ENCODE measurements at places on chromosomes 3 and 15.

- no peak for DNase-seq
Observed at GRCh38 chr3:63479661-63480035, 172.8 kb upstream of the SNTN start.

- no peak for DNase-seq
Observed at GRCh38 chr3:127141921-127142730, 50.8 kb upstream of the PRR23E start.

- DNase-seq, result no peak
Observed at GRCh38 chr3:120324190-120324589, 25.0 kb downstream of the LRRC58 start.

DNA sequence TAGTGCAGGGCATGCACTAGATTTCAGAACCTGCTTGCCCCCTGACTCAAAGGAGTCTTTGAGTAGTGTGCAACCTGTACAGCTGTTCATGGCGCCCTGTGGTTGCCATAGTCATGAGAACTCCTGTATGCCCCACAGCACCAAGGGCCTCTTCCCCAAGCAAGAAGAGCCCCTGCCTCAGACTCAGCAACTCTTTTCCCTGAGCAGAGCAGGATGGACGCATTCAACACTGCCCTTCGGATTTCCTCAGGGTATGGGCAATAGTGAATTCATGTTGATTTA, 89.7 kb upstream of the KLF13 start:
- no peak for DNase-seq

- DNase-seq, result no peak
Observed at GRCh38 chr15:38651328-38652038, 86.9 kb upstream of the RASGRP1 start.

DNA sequence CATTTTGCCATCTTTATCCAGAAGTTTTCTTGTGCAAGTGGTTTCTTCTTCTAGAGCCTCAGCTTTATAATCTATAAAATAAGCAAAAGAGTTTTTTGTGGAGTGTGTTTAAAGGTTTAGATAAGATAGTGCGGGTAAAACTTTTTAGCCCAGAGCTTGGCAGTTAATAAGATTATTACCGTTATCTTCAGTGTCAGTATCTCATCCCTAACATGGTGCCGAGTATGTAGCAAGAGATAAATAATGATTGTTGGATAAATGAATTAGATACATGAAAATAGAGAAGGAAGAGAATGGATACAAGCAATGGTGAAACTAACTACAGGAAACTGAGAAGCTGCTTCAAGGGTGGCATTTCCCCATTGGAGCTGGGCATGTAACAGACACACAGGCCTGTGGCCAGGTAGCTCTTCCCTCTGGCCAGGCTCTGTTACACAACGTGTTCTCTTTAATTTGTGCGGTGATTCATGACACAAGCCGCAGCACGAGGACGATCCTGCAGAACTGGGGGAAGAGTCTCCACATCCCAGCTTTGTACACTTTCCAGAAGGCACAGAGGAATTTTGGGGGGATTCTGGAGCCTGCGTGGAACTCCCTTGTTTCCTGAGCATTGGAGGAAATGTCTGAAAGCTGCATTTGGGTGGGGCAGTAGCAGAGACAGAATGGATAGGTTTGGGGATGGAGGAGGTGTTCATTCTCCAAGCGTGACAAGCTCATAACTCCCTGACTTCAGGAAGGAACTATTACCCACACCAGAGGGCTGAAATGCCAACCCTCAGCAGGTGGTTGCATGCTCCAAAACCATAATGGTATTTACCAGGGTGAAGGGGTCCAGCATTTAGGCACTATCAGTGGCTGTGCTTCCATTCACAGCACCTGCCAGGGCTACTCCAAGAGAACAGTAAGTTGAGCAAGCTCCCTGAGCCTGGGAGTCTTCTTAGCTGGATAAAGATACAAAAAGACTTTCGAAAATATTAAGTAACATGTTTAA, 14.2 kb upstream of the ST6GAL1 start:
- no peak for DNase-seq

GRCh38 chr15:84696757-84697156, 19.2 kb downstream of the SEC11A start:
- DNase-seq, result no peak

DNA sequence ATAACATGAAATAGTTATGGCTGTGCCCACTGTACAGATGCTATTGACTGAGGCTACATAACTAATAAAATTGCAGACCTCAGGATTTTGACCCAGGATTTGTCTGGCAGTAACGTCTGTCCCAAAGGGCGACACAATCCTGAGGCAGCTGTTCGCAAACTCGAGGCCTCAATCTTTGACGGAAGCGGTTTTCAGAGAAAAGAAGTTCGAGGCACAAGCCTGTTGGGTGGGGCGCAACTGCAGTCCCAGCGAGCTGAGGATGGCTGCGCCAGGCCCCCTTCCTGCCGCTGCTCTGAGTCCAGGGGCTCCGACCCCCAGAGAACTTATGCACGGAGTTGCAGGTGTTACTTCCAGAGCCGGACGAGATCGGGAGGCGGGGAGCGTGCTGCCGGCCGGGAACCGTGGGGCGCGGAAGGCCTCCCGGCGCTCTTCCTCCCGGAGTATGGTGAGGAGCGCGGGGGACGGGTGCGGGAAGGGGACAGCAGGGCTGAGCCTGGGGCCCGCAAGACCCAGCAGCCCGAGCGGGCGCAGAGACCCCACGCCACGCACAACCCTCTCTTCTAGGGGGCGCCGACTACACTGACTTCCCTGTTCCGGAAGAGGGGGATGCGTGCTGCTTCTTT, at the start of gene PARP15:
PARP15 (plus strand) TSS at position 242 of the 623 bp plus-strand sequence; CDS start at position 260, 18 bp downstream.
- DNase-seq, result peak; percentile 1

DNA sequence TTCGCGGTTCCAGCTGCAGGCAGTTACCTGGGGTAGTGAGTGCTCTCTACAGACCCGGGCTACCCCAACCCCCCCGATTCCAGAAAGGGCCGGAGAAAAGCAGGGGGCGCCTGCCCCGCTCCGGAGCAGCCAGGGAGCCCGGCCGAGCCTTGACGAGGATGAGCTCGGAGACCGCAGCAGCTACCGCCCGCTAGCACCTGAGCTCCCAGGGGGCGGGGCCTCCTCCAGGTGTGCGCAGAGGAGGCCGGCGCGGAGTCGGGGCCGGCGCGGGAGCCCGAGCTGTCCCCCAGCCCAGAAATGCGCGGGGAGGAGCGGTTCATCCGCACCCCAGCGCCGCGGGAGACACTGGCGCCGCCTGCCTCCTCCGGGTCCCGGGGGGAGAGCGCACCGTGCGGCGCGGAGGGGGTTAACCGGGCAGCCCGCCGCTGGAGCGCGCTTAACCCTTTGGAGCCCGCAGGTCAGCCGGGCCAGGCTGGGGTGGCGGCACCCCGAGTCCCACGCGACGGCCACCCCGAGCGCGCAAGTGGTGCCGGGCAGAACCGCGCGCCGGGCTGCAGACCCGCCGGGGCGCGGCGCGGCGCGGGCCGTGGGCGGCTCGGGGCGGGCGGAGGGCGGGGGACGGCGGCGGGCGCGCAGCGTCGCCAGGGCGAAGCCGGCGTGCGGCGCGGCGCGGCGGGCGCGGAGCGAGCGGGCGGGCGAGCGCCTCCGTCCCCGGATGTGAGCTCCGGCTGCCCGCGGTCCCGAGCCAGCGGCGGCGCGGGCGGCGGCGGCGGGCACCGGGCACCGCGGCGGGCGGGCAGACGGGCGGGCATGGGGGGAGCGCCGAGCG, at the start of gene CACNA1D:
CACNA1D (plus strand) TSS at position 649 of the 829 bp plus-strand sequence. CDS start 556 bp downstream, outside the sequence.
- peak; percentile 28 for DNase-seq

DNA sequence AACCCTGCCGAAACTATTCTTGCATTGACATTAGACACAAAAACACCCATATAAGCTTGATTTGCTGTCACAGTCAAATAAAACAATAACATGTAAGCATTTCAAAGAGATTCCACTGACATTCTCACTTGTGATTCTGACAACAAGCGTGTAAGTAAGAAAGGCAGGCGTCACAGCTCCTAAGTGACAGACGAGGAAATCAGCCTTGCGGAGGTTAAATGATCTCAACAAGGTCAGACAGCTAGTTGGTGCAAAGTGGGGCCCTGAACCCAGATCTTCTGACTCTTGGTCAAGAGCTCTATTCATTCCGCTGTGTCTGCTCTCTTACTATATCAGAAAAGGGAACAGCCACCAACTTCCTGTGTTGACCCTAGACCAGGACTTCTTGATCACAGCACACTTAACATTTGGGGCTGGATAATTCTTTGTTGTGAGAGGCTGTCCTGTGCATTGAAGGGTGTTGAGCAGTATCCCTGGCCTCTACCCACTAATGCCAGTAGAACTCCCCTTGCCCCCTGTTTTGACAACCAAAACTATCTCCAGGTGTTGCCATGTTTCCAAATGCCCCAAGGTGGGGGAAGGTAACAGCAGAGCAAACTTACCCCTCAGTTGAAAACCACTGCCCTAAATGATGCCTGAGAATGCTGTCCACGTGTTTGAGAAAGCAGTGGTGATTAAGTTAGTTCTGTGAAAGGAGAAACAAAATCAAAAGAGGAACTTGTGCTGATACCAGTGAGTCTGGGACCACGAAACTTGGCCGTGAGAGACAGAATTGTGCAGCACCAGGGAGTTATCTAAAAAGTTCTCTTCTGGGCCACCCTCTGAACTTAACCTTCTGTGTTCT, 86.1 kb downstream of the LIPC start:
- no peak for DNase-seq

GRCh38 chr3:106491796-106492195, 623.0 kb upstream of the CBLB start:
- DNase-seq, result no peak

GRCh38 chr3:186095561-186096081, 13.3 kb downstream of the ETV5 start:
- no peak for DNase-seq

Data from MG63 (cell line).